Activated T-cell treated with anti-CD3 and anti-CD28 coated beads, Interleukin-2, amount 50 U/mL, for 72 hours (primary cell): ENCODE measurements at places on chromosomes 2 and 18.

GRCh38 chr2:86039963-86040655 is 65.6 kb downstream of the POLR1A start:
- H3K27me3 ChIP-seq = no peaks in the 10 kb centered on the region
- no peak for DNase-seq
- no peak overlapping the region for H3K4me3 ChIP-seq
- H3K36me3 ChIP-seq = peaks cover 24% of the 10 kb centered on the region
- no peak overlapping the region for H3K27ac ChIP-seq

- H3K4me1 ChIP-seq = no peaks in the 10 kb centered on the region
- H3K4me3 ChIP-seq = no peak overlapping the region
- DNase-seq = no peak
- H3K27ac ChIP-seq = no peak overlapping the region
These were observed 84.2 kb upstream of the FAM136A start for GRCh38 chr2:70385966-70386595.

GRCh38 chr2:108776475-108776874 is 10.1 kb upstream of the CCDC138 start:
- H3K4me1 ChIP-seq = no peaks in the 10 kb centered on the region
- no peaks in the 10 kb centered on the region for H3K27me3 ChIP-seq
- no peak overlapping the region for H3K4me3 ChIP-seq

- no peak overlapping the region for H3K27ac ChIP-seq
- no peaks in the 10 kb centered on the region for H3K27me3 ChIP-seq
- H3K4me3 ChIP-seq = no peak overlapping the region
- peaks cover 20% of the 10 kb centered on the region for H3K4me1 ChIP-seq
These were observed 36.0 kb downstream of the FARP2 start for GRCh38 chr2:241391892-241392665.

- no peak overlapping the region for H3K4me3 ChIP-seq
- H3K4me1 ChIP-seq = no peaks in the 10 kb centered on the region
- H3K27me3 ChIP-seq = no peaks in the 10 kb centered on the region
- DNase-seq = no peak
- H3K36me3 ChIP-seq = peaks cover 3% of the 10 kb centered on the region
These were observed 321.7 kb upstream of the ZC3H15 start for GRCh38 chr2:186164325-186164724.

DNA sequence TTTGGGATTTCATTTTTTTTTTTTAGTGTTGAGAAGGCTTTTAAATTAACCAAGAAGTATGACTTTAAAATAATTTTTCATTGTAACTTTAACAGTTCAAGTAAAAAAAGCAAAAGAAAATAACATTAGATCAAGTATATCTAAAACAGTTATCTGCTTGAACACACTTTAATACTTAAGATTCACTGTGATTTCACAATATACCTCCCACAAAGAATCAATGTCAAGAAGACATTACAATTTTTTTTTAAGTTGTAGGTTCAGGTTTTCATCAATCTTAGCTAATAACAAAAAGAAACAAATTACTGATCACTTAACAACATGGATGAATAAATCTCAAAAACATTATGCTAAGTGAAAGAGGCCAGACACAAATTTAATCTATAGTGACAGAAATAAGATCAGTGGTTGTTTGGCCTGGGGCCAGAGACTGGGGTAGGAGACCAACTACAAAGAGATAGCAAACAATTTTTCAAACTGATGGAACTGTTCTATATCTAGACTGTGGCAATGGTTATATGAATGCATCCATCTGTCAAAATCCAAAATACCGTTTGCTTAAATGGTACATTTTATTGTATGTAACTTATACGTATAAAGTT is 74.8 kb upstream of the FRZB start:
- H3K27ac ChIP-seq = no peak overlapping the region
- H3K4me1 ChIP-seq = no peaks in the 10 kb centered on the region
- no peaks in the 10 kb centered on the region for H3K36me3 ChIP-seq
- H3K27me3 ChIP-seq = no peaks in the 10 kb centered on the region
- H3K4me3 ChIP-seq = no peak overlapping the region

DNA sequence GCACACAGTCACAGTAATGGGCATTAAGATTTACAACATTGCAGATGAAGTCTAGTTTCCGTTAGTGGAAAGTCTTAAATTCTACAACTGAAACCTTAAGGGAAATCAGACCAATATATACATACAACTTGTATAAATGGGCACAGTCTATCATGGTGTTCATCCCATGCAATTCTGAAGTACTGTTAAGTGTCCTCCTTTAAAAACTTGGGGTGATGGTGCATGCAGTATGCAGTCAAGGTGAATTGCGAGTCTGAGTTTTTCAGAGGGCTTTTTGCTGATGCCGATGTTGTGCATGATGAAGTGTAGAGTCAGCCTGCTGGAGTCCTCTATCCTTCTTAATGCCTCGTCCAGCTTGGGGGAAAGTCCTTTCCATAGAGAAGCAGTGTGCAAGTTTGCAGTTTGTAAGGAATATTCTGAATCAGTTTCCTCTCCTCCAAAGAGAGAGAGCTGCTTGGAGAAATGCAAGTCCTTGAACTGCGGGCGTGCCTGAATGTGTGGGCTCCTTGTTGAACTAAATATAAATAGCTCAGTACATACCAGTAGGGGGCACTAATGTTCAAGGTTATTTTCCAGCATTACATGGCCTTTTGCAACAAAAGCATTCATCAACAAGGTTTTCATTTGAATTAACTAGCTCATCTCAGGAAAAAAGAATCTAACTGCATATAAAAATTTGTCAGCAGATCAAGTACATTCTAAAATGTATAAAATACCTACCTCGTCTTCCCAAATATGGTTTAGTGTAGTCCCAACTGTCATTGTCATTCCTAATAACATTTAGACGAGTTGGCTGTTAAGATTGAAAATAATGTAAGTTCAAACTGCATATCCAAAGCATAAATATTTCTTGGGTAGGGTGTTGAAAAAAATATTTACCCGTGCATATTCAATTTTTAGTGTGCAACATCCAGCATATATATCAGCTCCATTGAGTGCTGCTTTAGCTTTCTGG is 21.3 kb downstream of the HNRNPLL start:
- H3K27ac ChIP-seq = peak overlapping the region; percentile 68
- H3K4me1 ChIP-seq = peaks cover 34% of the 10 kb centered on the region
- DNase-seq = peak; percentile 37

- no peaks in the 10 kb centered on the region for H3K36me3 ChIP-seq
- no peak for DNase-seq
- H3K4me3 ChIP-seq = no peak overlapping the region
- H3K4me1 ChIP-seq = peaks cover under 1% of the 10 kb centered on the region
- H3K27ac ChIP-seq = no peak overlapping the region
These were observed 25.1 kb downstream of the C18orf54 start for GRCh38 chr18:54382733-54383252.

DNA sequence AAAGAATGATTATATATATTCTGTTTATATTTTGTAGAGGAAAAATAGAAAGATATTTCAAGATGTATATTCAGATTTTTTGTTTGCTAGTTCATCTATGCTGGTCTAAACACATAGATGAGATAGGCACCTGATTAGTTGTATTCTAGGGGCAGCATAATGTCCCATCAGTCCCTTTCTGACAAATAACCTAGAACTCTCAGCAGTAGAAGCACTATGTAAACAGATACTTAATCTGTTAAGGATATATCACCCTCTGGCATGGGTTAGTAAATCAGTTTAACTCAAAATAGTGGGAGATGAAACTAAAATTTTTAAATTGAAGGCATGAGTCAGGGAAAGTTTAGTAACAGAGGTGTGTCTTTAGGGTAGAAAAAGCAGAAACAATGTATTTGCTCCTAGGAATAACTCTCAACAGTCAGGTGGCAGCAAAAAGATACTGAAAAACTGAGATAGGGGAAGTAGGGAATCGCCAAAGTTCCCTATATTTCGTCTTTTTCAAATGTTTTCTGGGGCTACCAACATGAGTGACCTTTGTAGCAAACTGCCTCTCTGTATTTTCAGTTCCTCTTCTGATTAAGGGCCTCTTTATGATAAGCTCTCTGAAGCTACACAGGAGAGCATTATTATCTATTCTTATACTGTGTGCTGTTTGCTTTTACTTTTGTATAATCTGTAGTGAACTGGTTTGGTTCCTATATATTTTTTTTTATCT is 5.7 kb downstream of the PPP1R1C start:
- DNase-seq = no peak
- H3K4me1 ChIP-seq = no peaks in the 10 kb centered on the region
- H3K4me3 ChIP-seq = no peak overlapping the region
- H3K27ac ChIP-seq = no peak overlapping the region
- no peaks in the 10 kb centered on the region for H3K36me3 ChIP-seq
- peaks cover 5% of the 10 kb centered on the region for H3K27me3 ChIP-seq

DNA sequence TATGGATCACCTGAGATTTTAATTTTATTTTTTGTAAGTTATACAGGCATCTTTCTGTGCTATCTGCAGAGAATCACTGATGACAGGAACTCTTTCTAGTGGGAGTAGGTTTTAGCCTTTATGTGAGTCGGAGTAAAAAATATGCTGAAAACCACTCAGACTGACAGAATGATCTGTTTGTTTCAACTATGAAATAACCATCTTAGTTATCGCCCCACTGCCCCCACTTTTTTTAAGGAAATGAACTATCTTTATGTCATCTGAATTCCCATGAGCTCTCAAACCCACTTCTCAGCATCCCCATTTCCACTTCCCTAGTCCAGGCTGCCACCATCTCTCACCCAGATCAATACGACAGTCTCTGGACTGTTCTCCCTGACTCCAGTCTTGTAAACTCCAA is 38.9 kb downstream of the MRPL33 start:
- H3K4me3 ChIP-seq = no peak overlapping the region
- H3K4me1 ChIP-seq = peaks cover 16% of the 10 kb centered on the region
- H3K27me3 ChIP-seq = no peaks in the 10 kb centered on the region
- no peak for DNase-seq
- H3K36me3 ChIP-seq = no peaks in the 10 kb centered on the region
